ENCODE measurements at places on chromosomes 13 and 19.
A peak's percentile ranks its signal among the peaks of the same experiment; 100 is the strongest.

DNA sequence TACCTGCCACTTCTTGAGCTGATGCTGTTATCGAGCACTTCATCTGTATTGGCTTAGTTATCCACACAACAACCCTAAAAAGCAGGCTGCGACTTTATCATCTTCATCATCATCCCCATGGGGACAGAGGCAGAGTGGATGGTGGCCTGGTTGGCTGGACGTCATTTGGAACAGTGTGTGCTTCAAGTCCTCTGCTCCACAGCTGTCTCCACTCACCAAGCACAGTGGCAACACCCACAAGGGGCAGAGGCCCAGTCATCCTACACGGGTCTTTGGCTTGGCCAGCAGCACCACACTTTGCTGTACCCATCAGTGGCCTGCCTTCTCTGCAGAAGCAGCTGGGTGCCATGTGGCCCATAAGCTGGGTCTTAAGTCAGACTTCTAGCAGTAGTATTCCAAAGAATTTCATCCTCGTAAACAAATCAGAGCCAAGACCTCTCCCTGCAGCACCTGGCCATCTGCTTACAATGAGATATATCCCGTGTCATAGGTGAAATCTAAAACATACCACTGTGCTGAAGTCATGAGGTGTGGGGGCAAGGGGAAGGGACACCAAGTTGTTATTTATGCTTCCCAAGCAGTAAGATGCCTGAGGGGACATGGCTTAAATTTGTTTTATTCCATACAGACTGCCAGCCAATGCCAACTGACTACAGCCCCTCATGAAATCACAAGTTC is 47.9 kb upstream of the EPHX3 start:
- DNase-seq, result no peak

DNA sequence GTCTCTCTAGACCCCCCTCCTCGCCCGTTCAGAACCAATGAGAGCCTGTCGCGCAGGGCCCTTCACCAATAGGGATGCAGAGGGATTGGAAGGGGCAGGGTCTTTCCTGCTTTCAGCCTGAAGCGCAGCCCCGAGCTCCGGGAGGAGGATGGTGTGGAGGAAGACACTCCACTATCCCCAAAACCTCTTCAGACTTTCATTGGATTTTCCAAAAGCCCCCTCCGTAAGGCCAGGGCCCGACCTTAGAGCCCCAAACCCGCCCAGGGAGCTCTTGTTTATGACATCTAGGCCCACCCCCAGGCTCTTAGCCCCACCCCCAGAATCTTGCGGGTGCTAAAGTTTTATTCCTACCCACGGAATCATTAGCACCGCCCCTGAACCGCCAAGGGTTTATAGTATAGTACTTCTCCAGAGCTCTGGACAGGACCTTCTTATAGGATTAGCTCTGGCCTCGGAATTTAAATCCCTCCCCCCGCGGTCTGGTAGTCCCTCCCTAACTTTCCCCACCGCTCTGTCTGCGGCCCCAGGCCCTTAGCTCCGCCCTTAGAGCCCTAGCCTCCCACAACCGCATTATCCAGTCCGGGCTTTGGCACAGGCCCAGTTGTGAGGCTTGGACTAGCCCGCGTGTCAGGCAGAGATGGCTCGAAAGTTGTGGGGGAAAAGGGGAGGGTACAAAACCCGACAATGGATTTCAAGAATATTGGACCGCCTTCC is 6.6 kb upstream of the EML2 start:
- peak; percentile 91 for DNase-seq

DNA sequence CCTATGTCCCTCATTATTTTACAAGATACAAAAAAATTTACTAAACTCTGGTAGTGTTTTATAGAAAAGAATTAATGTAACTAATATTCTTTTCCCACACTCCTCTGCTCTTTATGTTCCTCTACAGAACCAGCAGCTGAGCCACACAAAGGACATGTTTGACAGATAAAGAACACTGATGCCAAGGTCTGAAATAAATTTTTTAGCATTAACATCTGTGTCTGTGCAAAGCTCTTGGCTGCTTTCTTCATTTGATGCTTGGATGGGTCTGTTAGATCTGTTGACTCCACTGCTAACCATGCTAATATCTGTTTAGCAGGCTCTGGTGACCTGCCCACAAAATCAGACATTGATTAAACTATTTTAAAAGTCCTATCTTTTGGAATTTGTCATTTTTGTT is 2363.8 kb downstream of the PCDH9 start:
- no peak for DNase-seq

DNA sequence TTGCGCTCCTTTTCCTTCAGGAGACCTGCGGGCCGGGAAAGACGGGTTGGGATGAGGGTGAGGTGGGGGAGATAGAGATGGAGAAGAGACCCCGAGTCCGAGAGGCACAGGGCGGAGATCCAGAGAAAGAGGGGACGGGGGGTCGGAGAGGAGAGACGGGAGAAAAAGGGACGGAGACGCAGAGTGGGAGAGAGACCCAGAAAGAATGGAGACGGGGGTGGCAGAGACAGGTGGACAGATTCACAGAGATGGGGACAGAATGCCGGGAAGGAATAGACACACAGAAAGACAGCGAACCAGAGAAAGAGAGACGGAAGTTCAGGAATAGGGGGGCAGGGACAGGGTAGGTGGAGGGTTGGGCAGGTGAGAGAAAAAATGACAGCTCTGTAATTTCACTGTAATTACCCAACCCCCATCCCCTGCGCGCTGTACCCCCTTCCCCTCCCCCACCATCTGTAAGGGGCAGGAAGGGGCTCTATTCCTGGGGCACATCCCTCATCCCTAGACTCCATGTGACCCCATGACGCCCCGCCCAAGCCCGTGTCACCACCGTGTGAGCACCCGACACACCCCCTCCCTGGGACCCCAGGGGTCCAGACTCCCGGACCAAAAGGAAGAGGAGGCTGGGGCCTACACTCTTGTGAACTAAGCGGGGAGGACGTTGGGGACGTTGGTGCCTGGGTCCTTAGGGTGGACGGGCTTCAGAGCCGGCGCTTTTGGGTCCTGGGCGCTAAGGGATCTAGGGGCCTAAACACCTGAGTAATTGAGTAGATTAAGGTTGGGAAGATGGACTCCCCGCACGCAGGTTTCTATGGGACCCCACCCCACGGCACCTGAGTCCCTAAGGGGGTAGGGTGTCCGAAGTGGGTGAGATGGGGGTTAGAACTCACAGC is 967 bp downstream of the DBP start:
- peak; percentile 70 for DNase-seq

GRCh38 chr13:87779426-87779825 is 108.3 kb downstream of the SLITRK5 start:
- no peak for DNase-seq

- DNase-seq, result no peak
Observed at GRCh38 chr13:18991060-18991459, 190.6 kb downstream of the TUBA3C start.

DNA sequence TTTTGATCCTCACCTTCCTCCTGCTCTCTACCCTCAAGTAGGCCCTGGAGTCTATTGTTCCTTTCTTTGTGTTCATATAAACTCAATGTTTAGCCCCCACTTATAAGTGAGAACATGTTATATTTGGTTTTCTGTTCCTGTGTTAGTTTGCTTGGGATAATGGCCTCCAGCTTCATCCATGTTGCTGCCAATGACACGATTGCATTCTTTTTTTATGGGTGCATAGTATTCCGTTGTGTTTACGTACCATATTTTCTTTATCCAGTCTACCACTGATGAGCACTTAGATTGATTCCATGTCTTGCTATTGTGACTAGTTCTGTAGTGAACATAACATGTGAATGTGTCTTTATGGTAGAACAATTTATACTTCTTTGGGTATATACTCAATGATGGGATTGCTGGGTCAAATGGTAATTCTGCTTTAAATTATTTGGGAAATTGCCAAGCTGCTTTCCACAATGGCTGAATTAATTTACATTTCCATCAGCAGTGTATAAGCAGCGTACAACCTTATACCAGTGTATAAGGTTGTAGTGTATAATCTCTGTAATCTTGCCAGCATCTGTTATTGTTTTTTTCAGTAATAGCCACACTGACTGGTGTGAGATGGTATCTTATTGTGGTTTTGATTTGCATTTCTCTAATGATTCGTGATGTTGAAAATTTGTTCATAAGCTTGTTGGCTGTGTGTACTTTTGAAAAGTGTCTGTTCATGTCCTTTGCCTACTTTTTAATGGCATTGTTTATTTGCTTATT is 288.9 kb downstream of the KCNRG start:
- DNase-seq, result no peak

GRCh38 chr13:41222259-41222852 is 28.0 kb upstream of the KBTBD7 start:
- DNase-seq, result peak; percentile 69

DNA sequence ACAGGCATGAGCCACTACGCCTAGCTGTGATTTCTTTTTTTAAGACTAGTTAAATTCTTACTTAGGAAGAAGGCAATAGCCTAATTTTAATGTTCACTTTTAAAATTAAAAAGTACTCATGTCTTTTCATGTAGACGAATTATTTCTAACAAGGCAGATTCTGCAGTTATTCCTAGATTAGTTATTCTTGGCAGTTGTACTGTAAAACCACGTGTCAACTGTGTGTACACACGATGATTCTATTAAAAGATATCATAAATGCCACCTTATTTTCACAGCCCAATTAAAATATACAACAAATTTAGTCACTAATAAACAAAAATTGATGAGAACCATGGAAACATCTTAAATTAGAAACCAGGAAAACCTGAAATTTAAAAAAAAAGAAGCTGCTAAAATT is 10.6 kb upstream of the FOXO1 start:
- DNase-seq, result no peak

- DNase-seq, result no peak
Observed at GRCh38 chr13:48333976-48334375, 30.4 kb downstream of the RB1 start.

DNA sequence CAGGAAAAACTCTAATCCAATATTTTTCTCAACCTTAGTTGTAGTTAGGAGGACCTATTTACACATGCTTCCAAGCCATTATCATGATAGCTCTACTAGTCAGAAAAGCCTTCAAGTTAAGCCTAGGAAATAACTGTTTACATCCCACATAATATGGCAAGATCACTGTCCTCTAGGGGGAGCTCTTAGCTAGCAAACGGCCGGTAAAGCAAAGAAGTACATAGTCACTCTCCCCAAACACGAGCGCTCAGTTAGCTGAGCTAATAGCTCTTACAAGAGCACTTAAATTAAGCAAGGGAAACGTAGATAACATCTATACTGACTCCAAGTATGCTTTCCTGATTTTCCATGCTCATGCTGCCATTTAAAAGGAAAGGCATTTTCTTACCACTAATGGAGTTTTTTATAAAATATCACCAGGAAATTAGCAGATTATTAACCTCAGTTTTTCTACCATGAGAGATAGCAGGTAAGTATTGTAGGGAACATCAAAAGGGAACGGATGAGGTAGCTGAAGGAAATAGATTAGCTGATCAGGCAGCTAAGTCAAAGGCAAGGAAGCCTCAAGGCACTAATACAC is 100.6 kb upstream of the PABPC3 start:
- no peak for DNase-seq

GRCh38 chr13:71771144-71771543 is 95.9 kb downstream of the DACH1 start:
- no peak for DNase-seq

- DNase-seq, result no peak
Observed at GRCh38 chr19:37864501-37864900, 41.9 kb downstream of the WDR87 start.

GRCh38 chr13:26011996-26012821 is 39.6 kb downstream of the SHISA2 start:
- DNase-seq, result peak; percentile 83

DNA sequence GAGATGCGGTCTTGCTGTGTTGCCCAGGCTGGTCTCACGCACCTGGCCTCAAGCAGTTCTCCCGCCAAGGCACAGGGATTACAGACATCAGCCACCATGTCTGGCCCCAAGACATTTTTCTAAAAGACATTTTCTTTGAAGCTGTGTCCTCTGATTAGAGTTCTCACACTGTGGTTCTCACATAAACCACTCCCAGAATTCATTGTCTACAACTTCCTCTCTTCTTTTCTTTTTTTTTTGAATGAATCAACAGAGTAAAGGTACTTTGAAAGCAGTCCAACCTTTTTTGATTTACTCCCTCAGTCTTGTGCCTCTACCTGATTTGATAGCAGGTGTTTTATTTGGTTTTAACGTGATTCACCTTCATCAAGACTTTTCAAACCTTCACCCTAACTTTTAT is 14.3 kb upstream of the SHD start:
- no peak for DNase-seq

GRCh38 chr13:53045189-53045588 is 16.6 kb downstream of the OLFM4 start:
- no peak for DNase-seq

- DNase-seq, result no peak
Observed at GRCh38 chr19:30688696-30689095, 316.5 kb downstream of the ZNF536 start.

- DNase-seq, result no peak
Observed at GRCh38 chr13:112710855-112711527, 21.2 kb downstream of the ATP11A start.

DNA sequence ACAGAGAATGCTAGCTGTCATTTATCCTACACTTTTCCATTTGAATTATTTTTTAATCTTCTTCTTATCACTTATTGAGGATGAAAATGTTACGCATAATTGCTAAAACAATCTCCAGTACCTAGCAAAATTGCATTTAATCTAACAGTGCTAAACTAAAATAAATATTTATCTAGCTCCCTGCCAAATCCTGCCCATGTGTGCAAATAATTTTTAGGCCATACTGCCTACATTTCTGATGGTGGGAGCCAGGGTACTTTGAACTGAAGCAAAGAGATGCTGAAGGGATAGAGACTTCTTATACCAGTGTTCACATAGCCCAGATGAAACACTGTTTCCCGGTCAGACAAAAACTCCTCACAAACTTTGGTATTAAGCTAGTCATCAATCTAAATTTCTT is 1268.7 kb upstream of the PCDH20 start:
- no peak for DNase-seq

- DNase-seq, result no peak
Observed at GRCh38 chr13:44929692-44930091, 59.6 kb downstream of the NUFIP1 start.

DNA sequence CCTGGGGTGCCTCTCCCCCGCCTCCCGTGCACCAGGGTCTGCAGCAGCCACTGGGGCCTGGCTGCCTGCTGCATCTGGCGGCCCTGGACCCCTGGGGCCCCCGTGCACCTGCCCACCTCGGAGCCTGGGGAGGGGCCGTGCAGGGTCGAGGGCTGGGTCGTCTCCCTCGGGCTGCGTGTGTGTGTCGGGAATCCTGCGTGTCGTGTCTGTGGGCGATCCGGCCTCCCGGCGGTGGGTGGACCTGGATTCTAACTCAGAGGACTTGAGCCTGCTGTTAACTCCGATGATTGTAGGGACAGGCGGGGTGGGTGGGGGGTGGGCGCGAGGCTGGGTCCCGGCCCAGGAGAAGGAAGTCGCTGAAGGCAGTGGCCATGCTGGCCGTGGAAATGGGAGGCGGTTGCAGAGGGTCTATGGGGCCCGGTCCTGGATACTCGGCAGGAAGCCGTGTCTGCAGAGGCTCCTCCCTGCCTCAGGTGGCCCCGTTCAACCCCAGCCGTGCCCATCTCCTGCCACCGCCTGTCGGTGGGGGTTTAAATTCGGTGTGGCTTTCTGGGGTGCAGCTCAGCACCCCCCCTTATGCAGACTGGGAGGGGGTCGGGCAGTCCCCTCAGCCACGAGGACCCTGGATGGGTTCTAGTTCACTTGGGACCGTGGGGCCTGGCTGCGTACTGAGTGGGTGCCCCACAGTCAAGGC is 9.4 kb upstream of the WDR18 start:
- no peak for DNase-seq

- DNase-seq, result no peak
Observed at GRCh38 chr13:98385606-98386005, 191.3 kb downstream of the STK24 start.

Data from activated CD8-positive, alpha-beta memory T cell treated with anti-CD3 and anti-CD28 coated beads for 24 hours (primary cell).